Activated CD8-positive, alpha-beta T cell treated with anti-CD3 and anti-CD28 coated beads, Interleukin-2, amount 10 ng/mL, durations not matched to agents 7 days and 5 days (primary cell): ENCODE measurements at places on chromosomes 3 and 15.

DNA sequence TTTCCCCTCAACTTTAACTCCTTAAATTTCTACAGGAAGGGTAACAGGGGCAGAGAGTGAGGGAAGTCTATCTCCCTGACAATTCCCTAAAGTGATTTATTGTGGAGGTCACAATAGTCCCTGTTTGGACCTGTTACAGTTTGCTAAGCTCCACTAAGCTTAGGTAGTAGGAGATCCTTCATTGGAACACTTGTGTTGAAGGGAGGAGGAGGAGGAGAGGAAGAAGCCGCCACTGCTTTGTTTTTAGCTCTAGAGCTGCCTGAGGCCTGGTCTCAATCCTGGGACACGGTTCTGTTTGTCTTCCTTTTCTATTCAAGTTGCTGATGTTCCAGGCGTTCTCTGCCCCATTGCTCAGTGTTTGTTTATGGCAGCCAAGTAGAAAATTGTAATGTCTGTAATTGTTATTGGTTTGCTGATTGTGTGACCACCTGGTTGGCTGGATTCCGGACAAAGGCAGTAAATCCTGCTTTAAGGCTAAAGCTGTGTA is 48.4 kb downstream of the HES1 start:
- DNase-seq: no peak

DNA sequence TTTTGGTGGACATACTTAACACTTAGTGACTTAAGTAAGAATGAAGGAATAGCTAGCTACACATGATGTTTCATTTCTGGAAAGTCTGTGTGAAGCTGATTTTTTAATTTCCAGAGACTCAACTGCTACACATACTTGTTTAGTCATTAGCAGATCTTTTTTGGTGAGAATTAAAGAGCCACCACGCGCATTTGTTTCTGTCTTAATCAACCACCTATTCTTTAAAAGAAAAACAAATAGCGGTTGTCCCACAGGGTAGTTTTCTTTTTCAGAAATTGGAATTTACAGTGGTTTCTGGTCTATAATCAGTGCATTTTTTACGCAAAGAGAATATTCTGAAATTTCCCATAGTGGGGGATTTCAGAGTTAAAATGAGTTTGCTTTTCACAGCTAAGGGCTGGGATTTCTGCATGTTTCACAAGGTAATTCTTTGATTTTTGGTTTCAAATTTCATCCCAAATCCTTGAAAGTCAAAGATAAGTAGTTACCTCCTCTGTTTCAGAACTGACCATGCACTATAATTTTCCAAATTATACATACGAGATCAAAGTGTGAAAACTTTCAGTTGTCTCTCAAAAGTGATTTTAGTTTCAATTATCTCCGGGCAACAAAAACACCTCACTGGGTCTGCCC is 631.0 kb upstream of the GRM7 start:
- DNase-seq: no peak

DNA sequence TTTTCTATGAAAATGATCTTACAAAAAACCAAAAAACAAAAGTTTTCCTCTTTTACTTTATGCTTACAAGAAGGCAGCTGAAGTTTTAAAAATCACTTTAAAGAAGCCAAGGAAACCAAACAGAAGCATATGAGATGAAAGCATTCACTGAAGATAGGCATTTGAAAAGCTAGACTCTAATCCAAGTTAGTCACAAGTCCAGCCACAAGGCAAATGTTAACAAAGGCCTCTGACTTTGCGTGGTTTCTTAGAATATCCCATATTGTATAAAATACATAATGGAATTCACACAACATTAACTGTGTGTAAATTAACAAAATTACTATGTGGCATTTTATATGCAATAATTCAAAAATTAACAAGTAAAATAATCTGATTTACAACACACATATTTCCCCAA is 17.7 kb downstream of the MRPL3 start:
- no peak for DNase-seq

DNA sequence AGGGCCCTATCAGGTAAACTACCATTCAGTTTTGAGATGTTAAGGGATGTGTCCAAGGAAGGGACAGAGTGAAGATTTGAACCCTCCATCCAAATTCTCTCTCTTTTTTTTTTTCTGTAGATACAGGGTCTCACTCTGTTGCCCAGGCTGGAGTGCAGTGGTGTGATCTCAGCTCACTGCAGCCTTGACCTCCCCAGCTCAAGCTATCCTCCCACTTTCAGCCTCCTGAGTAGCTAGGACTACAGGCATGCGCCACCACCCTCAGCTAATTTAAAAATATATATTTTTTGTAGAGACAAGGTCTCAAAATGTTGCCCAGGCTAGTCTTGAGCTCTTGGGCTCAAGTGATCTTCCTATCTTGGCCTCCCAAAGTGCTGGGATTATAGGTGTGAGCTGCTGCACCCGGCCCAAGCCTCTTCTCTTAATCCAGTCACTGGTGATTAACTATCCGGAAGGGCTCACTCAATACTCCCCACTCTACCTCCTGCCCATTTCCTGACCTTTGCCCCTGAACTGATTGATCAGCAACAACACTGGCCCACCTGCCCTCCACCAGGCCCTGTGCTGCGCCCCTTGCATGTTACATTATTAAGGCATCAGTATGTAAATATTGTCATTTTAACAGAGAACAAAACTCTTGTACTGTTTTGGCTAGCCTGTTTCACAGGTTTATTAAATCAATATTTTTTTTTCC is 164.7 kb downstream of the CTNNB1 start:
- no peak for DNase-seq

DNA sequence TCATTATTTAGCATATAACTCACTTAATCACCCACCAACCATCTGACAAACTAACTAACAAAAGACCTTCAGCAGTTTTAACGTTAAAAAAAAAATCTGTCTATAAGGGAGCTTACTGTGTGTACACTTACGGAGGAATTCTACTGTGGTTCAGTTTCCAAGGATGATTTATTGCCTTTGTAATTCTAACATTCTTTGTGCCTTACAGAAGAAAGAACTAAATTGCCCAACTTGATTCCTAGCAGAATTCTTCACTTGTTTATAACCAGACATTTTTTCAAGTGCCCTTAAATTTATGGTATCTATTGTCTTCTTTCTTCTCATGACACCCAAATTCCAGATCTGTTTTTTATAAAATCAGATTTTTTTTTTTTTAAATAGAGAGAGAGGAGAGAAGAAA is 119.7 kb upstream of the IGSF10 start:
- no peak for DNase-seq

- peak; percentile 69 for DNase-seq
Measured at GRCh38 chr15:58410353-58410752, 21.4 kb upstream of the LIPC start.
